MCF 10A (cell line): ENCODE measurements at places on chromosomes 16 and 17.

DNA sequence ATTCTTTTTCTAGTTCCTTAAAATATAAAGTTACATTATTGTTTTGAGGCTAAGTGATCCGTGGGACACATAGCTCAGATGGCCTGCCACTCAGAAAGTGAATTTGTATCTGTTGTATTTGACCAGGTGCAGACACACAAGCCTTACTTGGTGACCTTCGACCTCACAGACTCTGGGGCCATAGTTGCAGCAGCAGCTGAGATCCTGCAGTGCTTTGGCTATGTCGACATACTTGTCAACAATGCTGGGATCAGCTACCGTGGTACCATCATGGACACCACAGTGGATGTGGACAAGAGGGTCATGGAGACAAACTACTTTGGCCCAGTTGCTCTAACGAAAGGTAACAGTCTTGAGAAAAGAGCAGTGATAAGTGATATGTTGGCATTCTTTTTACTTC lies 30.5 kb downstream of the TMEM11 start:
- H3K4me1 ChIP-seq, result no peaks in the 10 kb centered on the region
- no peak overlapping the region for H3K4me3 ChIP-seq
- H3K36me3 ChIP-seq, result peaks cover 14% of the 10 kb centered on the region
- no peak overlapping the region for H3K27ac ChIP-seq
- DNase-seq, result no peak

GRCh38 chr17:57487573-57487972 lies 231.2 kb downstream of the MSI2 start:
- H3K36me3 ChIP-seq, result peaks cover 13% of the 10 kb centered on the region
- no peak for DNase-seq
- no peaks in the 10 kb centered on the region for H3K27me3 ChIP-seq
- no peaks in the 10 kb centered on the region for H3K4me1 ChIP-seq
- no peak overlapping the region for H3K4me3 ChIP-seq

- H3K36me3 ChIP-seq, result no peaks in the 10 kb centered on the region
- peaks cover 55% of the 10 kb centered on the region for H3K27me3 ChIP-seq
- no peaks in the 10 kb centered on the region for H3K4me1 ChIP-seq
- H3K4me3 ChIP-seq, result no peak overlapping the region
These were observed 136.5 kb downstream of the SKAP1 start for GRCh38 chr17:48293319-48294019.

- peak; percentile 95 for DNase-seq
- peaks cover 25% of the 10 kb centered on the region for H3K4me1 ChIP-seq
- H3K27me3 ChIP-seq, result no peaks in the 10 kb centered on the region
- H3K27ac ChIP-seq, result peak overlapping the region; percentile 37
- peak overlapping the region; percentile 46 for H3K4me3 ChIP-seq
These were observed 419.4 kb downstream of the PMP22 start for GRCh38 chr17:14845591-14846281.

GRCh38 chr16:7980133-7980483 lies 610.2 kb downstream of the TMEM114 start:
- no peaks in the 10 kb centered on the region for H3K27me3 ChIP-seq
- H3K4me1 ChIP-seq, result no peaks in the 10 kb centered on the region
- no peak for DNase-seq
- H3K36me3 ChIP-seq, result no peaks in the 10 kb centered on the region

GRCh38 chr17:327296-327695 lies 25.3 kb downstream of the RPH3AL start:
- no peaks in the 10 kb centered on the region for H3K4me1 ChIP-seq
- no peak for DNase-seq
- no peak overlapping the region for H3K27ac ChIP-seq
- H3K36me3 ChIP-seq, result no peaks in the 10 kb centered on the region
- H3K27me3 ChIP-seq, result peaks cover 24% of the 10 kb centered on the region
- no peak overlapping the region for H3K4me3 ChIP-seq

DNA sequence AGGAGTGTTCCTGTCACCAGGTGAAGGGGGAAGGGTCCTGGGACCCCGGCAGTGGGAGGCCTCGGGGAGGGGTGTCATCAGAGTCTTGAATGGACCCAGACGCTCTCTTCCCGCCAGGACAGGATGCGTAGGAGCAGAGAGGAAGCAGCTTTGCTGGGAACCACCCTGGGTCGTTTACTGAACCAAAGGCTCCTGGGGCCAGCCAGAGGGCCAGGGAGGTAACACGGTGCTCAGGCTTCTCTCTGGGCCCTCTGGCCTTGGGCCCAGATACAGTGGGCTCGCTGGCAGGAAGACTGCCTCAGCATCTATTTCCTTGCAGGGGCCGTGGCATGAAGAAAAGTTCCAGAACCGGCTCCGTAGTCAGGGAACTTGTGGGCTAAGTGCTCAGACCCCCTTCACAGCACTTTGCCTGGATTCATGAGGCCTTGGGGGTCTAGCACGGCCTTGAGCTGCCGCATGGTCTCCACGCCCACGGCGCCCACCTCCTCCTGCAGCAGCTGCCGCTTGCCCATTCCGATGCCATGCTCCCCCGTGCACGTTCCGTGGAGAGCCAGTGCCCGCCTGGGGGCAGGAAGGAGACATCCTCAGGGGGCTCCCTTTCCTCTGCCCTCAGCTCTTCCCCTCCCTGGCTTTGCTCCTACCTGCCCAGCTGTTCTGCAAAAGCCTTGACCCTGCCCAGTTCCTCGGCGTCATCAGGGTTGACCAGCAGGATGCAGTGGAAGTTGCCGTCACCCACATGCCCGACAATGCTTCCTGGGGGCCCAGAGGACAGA lies 4.4 kb downstream of the LDHD start:
- no peak overlapping the region for H3K4me3 ChIP-seq
- peaks cover 18% of the 10 kb centered on the region for H3K36me3 ChIP-seq
- peaks cover 33% of the 10 kb centered on the region for H3K4me1 ChIP-seq
- H3K27ac ChIP-seq, result no peak overlapping the region
- no peak for DNase-seq

DNA sequence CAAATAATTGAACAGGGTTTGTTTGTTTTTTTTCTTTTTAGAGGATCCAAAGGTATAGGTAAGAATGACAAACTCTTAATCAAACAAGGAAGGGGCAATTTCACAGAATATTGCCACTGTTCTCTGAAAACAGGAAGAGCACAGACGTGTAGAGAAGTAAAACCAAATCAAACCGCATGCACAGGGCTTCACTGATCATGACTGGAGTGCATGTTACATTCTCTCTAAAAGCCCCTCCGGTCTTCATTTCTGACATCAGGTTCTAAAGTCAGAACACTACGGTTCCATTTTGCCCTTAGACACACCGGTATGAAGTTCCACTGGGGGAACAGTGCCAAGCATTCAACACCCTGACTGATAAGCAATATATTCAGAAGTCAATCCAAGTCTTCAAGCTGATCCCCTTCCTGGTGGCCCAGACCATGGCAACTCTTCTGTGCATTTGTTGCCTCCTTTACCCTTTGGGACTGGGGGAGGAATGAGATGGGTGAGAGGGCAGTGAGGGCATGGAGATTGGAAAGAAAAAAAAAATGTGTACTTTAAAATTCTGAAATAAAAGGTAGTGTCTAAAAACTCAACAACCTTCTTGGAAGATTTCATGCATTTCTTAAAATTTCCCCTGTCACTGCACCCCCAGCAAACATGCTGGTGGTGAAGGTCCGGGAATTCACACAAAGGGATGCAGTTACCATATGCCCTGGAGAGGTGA lies 1.4 kb downstream of the MMD start:
- peaks cover 20% of the 10 kb centered on the region for H3K27me3 ChIP-seq
- no peaks in the 10 kb centered on the region for H3K36me3 ChIP-seq
- DNase-seq, result no peak
- peaks cover 6% of the 10 kb centered on the region for H3K4me1 ChIP-seq
- no peak overlapping the region for H3K27ac ChIP-seq
- H3K4me3 ChIP-seq, result peak overlapping the region; percentile 84

DNA sequence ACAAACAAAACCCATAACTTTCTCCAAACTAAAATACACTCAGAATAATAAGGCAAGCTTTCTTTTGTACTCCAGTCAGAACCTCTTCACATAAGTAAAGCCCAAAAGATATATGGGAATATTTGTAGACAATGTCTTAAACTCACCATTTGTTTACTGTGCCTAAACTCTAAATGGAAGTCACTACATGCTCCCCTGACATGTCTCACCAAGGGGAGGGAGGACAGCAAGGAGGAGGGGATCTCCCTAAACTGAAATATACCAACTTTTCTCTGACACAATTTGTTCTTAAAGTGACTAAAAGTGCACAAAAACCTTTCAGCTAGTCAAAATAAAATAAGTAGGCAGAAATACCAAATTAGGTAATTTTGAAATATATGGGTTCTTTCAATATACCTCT lies 38.5 kb downstream of the GRB7 start:
- H3K27me3 ChIP-seq, result peaks cover 97% of the 10 kb centered on the region
- H3K4me1 ChIP-seq, result no peaks in the 10 kb centered on the region
- no peak for DNase-seq

- no peak for DNase-seq
- no peaks in the 10 kb centered on the region for H3K27me3 ChIP-seq
- no peak overlapping the region for H3K27ac ChIP-seq
These were observed 55.1 kb upstream of the PABPN1L start for GRCh38 chr16:88921591-88921990.

GRCh38 chr17:17053446-17054379 lies 11.5 kb downstream of the MPRIP start:
- no peaks in the 10 kb centered on the region for H3K27me3 ChIP-seq
- DNase-seq, result no peak
- no peak overlapping the region for H3K4me3 ChIP-seq
- H3K4me1 ChIP-seq, result peaks cover 41% of the 10 kb centered on the region
- no peak overlapping the region for H3K27ac ChIP-seq

- no peaks in the 10 kb centered on the region for H3K36me3 ChIP-seq
- no peak for DNase-seq
- no peaks in the 10 kb centered on the region for H3K4me1 ChIP-seq
- no peak overlapping the region for H3K27ac ChIP-seq
- H3K27me3 ChIP-seq, result peaks cover 13% of the 10 kb centered on the region
These were observed 21.0 kb downstream of the TRARG1 start for GRCh38 chr17:1300371-1300905.

GRCh38 chr17:55388842-55389241 lies 32.8 kb downstream of the MMD start:
- H3K27ac ChIP-seq, result no peak overlapping the region
- DNase-seq, result no peak
- no peak overlapping the region for H3K4me3 ChIP-seq
- peaks cover 5% of the 10 kb centered on the region for H3K4me1 ChIP-seq

DNA sequence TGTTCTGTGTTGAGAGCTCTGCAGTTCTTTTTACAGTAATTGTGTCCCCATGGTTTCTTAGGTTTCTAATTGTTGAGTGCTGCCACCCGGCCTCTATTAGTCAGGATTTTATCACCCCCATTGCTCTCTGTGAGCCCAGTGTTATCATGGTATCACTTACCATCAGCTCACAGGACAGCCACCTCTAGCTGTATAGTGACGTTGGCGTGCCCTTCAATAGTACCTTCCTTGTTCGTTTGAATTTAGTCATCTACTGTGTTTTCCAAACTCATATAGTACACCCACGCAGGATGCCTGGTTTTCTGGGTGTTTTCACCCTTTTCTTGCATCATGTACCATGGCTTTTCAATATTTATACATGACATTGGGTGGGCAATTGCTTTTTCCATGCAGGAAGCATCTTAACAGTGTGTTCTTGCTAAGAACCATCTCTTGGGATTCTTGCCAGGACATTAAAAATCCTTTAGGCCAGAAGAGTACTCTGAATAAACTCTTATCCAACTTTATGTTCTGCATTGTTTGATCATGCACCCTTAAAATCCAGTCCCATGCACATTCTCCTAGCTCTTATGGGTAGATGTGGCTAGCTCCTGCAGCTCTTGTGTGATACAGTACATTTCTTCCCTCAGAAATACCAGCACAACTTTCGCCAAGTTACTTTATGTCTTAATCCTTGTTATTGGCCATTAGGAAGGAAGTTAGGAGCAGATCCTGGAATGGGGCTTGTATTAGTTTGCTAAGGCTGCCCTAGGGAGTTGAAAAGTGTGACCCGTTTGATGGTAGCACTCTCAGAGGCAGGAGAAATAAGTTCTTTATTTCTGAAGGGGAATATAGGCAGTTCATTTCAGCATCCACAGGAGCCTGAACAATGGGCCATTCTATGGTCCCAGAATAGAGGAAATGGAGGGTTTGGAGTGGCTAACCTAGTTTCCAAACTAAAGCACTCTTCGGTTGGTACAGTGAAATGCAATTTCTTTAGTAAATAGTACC lies 11.3 kb upstream of the ABCA10 start:
- peaks cover 5% of the 10 kb centered on the region for H3K4me1 ChIP-seq
- no peak overlapping the region for H3K4me3 ChIP-seq
- no peaks in the 10 kb centered on the region for H3K27me3 ChIP-seq
- DNase-seq, result no peak

- no peak for DNase-seq
- no peak overlapping the region for H3K27ac ChIP-seq
- H3K4me3 ChIP-seq, result no peak overlapping the region
These were observed 496.2 kb upstream of the ZFHX3 start for GRCh38 chr16:73543970-73544599.

- H3K27ac ChIP-seq, result peak overlapping the region; percentile 81
- DNase-seq, result peak; percentile 89
- no peaks in the 10 kb centered on the region for H3K27me3 ChIP-seq
- H3K36me3 ChIP-seq, result peaks cover 53% of the 10 kb centered on the region
- peak overlapping the region; percentile 82 for H3K4me3 ChIP-seq
- H3K4me1 ChIP-seq, result peaks cover 6% of the 10 kb centered on the region
These were observed 1.5 kb upstream of the FAAP100 start for GRCh38 chr17:81553616-81554181.

DNA sequence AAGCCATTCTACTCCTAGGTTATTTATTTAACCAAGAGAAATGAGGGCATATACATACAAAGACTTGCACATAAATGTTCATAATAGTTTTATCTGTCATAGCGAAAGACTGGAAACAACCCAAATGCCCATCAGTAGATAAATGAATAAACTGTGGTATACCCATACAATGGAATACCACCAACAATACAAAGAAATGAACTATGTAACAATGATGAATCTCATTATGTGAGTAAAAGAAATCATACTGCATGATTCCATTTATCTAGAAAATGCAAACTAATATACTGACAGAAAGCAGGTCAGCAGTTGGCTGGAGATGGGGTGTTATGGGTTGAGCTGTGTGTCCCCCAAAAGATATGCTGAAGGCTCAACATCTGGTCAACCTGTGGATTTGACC lies 57.3 kb downstream of the CEP95 start:
- H3K4me1 ChIP-seq, result no peaks in the 10 kb centered on the region
- H3K4me3 ChIP-seq, result no peak overlapping the region
- no peak for DNase-seq
- no peak overlapping the region for H3K27ac ChIP-seq
- no peaks in the 10 kb centered on the region for H3K27me3 ChIP-seq

GRCh38 chr16:53031323-53031942 lies 21.3 kb downstream of the CHD9NB start:
- no peak overlapping the region for H3K4me3 ChIP-seq
- H3K27ac ChIP-seq, result peak overlapping the region; percentile 3
- peak; percentile 17 for DNase-seq
- peaks cover 16% of the 10 kb centered on the region for H3K4me1 ChIP-seq
- no peaks in the 10 kb centered on the region for H3K36me3 ChIP-seq

DNA sequence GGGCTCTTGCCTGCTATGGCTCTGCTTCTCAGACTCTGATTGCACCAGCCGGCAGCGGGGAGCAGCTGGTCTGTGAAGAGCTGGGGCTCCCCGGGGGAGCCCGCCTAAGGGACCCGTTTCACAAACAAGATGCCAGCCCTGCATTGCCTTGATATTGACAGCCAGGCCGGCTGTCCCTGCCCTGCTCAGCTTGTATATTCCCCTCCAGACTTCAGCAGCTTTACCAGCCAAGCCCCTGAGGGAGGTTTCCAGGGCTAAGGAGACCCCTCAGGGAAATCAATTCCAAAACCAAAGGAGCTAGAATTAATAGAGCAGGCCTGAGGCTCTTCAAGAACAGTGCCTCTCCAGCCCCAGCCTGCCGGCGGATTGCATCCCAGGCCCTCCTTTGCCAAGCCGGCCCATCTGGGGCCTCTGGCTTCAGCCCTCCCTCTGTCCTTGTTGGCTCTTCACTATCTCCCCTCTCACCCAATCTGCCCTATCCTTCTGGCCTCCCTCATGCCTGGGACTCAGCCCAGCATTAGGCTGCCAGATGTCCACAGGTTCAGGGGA lies 5.7 kb downstream of the CALB2 start:
- peaks cover 12% of the 10 kb centered on the region for H3K4me1 ChIP-seq
- H3K27ac ChIP-seq, result no peak overlapping the region
- no peak overlapping the region for H3K4me3 ChIP-seq
- H3K27me3 ChIP-seq, result peaks cover 12% of the 10 kb centered on the region
